ENCODE measurements at places on chromosomes 5 and 9.

GRCh38 chr9:137031904-137032640 lies at the start of gene FUT7:
FUT7 (minus strand) TSS chr9:137032088; CDS start chr9:137031991, 97 bp downstream.
- no peak for DNase-seq

DNA sequence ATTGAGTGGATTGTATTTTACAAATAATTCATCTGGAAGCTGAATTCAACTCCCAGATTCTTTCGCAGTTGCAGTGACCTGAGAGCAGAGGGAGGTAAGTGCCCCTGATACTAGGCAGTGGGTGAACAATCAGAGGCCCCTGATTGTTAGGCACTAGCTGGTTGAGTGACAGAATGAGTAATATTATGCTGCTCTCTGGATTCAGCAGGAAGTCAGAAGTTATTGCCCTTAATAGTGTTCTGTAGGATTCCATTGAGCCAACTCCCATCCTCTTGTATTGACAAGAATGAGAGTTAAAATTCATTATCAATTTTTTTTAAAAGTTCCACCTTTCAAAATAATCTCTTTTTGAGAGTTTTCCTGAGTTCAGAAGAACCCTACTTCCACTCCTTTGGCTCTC lies 301.2 kb downstream of the DTWD2 start:
- no peak for DNase-seq

DNA sequence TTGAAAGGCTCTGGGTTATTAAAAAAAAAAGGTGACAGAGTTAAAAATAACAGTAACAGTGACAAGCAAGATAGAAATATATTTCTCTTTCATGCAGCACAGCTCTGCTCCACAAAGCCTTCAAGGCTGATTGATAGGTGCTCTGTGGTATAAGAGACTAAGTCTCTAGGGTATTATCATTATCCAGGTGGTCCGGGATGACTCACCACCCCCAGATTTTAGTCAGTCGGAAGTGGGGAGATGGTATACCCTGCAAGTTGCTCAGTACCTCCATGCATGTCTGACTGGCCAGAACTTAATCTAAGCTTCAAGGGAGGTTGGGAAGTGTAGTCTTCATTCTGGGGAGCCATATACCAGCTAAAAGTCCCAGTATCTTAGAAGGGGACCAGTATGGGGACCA lies 76.1 kb downstream of the SLC1A3 start:
- DNase-seq: no peak

GRCh38 chr5:33439905-33440481 lies 772 bp upstream of the TARS1 start:
- no peak for DNase-seq

GRCh38 chr5:32790411-32790951 lies 79.4 kb downstream of the NPR3 start:
- DNase-seq: no peak
